Activated naive CD4-positive, alpha-beta T cell (primary cell): ENCODE measurements at places on chromosomes 5 and 9.

DNA sequence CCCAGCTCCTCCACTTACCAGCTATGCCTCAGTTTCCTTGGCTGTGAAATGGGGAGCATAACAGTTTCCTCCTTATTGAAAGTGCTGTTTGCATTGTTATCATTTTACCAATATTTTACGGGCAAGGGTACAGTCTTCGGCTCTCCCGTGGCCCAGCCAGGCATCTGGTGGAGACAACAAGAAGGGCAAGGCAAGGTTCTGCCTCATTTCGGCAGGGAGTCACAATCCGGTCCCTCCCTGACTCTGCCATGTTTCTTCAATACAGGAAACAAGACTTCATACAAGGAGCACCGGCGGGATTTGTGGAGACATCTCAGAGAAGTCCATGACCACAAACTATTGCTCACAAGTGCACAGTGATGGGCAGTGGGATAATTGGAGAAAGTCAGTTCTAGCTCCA is 174.0 kb downstream of the FGF18 start:
- no peak for DNase-seq

DNA sequence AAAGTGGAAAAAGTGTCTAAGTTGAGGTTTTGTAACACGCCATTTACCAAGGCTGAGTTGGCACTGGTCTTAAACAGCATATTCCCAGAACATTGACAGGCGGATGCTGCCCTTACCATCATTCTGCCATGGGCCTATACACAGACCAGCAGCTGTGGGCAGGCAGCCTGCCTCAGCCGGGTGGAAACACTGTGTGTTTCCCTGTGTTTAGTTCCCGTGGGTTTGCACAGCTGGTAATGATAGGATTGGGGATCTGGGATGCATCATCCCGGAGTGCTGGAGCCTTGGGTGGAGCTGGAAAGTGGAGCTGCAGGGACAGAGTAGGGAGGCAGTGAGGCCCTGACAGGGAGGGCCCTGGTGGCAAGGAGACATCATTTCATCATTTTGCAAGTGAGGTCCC is 5.5 kb upstream of the FGD3 start:
- no peak for DNase-seq

DNA sequence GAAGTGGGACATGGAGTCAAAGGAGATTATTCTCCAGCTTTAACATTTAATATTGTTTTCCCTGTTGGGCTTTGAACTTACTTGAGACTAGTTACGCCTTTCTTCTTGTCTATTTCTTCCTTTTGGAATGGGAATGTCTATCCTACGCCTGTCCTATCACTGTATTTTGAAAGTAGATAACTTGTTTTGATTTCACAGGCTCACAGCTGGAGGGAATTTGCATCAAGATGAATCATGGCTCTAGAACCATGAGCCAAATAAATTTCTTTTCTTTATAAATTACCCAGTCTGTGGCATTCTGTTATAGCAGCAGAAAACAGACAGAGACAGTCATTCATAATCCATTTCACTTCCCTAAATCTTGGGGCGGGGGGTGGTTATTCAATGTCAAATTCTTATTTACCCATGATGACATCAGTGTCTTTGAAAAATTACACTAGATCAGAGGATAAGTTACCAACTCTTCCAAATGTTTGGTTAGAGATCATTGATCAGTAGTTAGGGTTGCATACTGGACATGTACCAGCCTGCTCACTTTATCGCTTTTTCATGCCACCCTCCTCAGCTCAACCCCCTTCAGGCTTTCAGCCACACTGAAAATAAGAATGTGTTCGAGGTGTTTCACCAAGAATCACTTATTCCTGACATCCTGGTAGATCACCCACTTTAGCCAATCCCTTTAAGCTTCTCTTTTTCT is 419.6 kb upstream of the PIK3R1 start:
- no peak for DNase-seq

DNA sequence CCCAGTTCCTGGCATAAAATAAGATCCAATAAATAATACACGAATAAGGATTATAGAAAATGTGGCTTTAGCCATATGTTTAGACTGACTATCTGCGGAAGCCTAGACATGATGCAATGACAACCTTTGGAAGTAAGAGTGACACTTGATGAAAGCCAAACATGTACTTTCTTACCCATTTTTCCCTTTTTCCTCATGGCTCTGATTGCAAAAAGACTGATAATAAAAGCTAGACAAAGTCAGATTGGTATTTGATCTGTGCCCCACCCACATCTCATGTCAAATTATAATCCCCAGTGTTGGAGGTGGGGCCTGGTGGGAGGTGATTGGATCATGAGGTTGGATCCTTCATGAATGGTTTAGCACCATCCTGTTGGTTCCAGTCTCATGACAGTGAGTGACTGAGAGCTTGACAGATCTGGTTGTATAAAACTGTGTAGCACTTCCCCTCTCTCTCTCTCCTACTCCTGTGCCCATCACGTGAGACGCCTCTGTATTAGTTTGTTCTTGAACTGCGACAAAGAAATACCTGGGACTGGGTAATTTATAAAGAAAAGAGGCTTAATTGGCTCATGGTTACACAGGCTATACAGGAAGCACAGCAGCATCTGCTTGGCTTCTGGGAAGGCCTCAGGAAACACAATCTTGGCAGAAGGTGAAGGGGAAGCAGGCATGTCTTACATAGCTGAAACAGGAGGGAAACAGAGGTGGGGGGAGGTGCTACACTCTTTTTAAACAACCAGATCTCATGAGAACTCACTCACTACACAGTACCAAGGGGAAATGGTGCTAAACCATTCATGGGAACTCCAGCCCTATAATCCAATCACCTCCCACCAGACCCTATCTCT is 243.4 kb upstream of the PIK3R1 start:
- no peak for DNase-seq

- no peak for DNase-seq
Measured at GRCh38 chr5:122392824-122393223, 80.8 kb downstream of the SNCAIP start.
